Activated CD4-positive, alpha-beta T cell treated with anti-CD3 and anti-CD28 coated beads for 36 hours (primary cell): ENCODE measurements at places on chromosomes 11 and 22. TPM values are rescaled to one million over a fixed set of nuclear protein-coding genes. Genes with fewer than 3 reads are reported as not detected.

DNA sequence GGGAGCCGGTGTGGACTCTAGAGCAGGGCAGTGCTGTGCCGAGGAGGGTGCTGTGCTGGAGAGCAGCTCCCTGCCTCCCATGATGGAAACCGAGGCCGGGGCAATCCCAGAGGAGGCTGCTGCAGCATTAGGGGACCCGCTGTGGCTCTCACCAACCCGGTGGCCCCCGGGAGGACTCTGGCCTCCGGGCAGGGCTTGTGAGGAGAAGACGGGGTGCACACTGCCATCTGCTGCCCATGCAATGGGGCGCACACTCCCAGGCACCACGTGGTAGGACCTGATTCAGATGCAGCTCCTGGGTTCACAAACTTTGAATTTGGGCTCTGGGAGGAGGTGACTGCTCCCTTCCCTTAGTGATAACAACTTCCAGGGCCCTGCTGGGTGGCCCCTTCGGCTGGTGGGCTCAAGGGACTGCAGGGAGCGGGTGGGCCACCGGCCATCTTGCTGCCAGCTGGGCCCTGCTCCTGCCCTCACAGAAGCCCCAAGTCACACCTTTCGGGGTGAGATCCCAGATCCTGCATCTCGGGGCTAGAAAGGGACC lies 93.8 kb upstream of the FGF3 start:
- peak; percentile 55 for DNase-seq

- no peak for DNase-seq
Observed at GRCh38 chr22:41358927-41359326, 22.8 kb upstream of the TEF start.

Gene APOL1
- 32.0 TPM for total RNA-seq

DNA sequence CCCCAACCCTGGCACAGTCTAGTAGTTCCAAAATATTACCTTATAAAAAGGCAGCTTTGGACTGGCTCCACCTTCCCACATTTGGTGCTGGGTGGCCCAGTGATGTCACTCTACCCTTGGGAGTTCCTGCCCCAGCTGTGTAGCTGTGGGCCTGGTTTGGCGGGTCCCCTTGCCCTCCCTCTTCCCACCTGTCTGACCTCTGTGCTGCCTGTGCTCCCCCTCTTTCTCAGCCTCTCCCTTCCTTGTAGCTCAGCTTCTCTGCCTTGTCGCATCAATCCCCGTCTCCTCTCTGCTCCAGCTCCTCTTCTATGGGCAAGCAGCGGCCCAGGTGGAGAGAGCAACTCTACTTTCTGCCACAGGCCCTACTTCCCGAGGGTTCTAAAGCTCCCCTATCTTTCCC lies 54.6 kb downstream of the CHRDL2 start:
- DNase-seq: no peak

DNA sequence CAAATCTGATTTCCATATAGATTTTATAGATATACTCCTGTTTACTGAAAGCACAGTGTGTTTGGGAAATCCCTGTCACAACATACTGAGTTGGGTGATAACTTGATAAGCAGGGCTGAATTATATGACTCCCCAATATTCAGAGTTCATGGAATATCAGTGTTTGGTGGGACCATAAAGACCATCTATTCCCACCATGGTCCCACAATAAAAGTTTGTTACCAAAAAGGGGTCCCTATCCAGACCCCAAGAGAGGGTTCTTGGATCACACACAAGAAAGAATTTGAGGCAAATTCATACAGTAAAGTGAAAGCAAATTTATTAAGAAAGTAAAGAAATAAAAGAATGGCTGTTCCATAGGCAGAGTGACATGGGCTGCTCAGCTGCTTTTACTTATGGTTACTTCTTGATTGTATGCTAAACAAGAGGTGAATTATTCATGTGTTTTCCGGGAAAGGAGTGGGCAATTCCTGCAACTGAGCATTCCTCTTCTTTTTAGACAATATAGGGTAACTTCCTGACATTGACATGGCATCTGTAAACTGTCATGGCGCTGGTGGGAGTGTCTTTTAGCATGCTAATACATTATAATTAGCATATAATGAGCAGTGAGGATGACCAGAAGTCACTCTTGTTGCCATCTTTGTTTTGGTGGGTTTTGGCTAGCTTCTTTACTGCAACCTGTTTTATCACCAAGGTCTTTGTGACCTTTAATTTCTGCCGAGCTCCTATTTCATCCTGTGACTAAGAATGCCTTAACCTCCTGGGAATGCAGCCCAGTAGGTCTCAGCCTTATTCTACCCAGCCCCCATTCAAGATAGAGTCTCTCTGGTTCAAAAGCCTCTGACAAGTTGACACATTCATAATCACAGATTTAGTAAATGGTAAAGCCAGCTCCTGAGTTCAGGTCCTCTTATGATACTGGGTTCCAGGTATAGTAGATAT lies 240.6 kb upstream of the PDGFD start:
- no peak for DNase-seq

Gene OLFML1
- total RNA-seq: not detected

Gene MN1
- 0.05 TPM for total RNA-seq

Gene RAB36
- 0.35 TPM for total RNA-seq

- no peak for DNase-seq
Observed at GRCh38 chr11:17280494-17281127, 4.1 kb downstream of the NUCB2 start.

Gene TEF
- 2.2 TPM for total RNA-seq

DNA sequence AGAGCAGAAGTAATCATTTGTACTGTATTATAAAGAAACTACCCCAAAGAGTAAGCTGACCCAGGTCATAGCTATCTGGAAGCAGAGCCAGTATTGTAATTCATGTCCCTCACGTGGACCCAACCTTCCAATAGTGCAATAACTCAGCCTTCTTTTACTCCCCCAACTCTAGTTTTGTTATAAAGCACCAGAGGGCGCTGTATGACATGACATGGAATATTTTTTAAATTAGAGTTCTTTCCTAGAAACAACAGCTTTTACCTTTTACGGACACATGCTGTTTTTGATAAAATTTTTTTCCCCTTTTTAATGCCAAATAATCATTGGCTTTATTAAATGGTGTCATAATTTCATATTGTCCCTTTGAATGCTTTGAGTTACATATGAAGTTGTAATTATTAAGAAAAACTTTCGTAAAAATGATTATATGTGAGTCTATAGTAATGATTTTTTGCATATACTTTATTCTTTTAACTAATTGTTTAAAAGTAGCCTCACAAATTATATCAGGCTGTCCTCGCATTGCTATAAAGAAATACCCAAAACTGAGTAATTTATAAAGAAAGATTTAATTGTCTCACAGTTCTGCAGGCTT lies 76.9 kb downstream of the DKK3 start:
- peak; percentile 10 for DNase-seq

Gene RHOD
- total RNA-seq: 0.78 TPM

GRCh38 chr11:107275632-107276031 lies 182.0 kb downstream of the CWF19L2 start:
- no peak for DNase-seq

Gene CBX7
- total RNA-seq: 19.9 TPM

DNA sequence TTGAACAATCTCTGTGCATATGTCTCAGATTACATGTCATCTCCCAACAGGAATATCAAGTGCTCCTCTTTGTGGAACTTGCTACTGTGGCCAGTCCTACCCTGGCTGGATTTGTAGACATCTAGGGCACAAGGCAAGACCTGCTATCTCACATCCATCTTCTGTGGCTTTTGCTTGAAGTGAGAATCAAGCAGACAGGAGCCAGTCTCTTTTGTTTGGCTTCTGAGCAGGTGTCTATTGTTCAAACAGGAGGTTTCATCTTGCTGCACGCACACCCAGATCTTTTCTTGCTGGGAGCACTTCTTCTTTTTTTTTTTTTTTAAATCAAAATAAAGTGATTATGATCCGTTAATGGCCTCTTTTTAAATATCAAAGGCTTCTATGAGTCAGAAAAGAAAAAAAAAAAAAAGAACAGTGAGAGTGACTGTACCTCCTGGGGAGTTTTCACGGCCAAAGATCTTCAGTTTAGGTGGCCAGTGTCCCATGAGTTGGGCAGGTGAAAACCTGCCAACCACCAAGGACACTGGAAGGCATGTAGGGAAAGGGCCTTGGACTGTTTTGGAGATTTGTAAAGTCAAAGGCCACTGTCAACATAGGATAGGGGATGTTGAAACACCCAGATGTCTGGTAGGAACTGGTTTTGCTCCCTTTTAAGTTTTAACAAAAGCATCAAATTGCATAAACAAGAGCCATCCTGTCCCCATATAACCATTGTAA lies 78.1 kb downstream of the CD44 start:
- no peak for DNase-seq

GRCh38 chr11:76609736-76610370 lies 60.7 kb downstream of the LRRC32 start:
- DNase-seq: no peak

DNA sequence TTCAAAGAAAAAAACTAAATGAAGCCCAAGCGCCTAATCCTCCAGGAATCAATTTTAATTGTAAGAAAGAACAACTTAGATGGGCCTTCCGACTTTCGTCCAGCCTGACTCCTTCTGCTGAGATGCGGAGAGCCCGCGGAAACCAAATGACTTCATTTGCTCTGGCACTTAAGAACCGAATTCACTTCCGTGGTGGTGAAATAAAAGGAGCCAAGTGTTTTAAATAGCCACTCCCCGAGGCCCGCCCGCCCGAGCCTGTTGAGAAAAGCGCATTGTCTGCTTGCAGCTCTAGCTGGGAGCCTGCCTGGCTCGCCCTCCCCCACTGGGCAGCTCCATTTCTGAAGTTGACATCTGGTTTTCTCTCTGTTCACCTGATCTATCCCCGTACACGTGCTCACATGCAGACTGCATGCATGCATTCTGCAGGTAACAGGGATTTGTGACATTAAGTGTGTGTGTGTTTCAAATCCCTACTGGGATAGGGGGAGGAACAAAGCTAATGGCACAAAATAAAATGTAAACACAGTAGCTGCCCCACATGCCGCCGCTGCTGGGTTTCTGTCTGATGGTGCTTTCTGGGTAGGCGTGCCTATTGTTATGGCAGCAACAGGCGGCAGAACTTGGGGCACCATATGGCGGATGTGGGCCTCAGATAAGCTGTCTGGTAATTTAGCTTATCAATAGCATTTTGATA lies 6.2 kb downstream of the TEAD1 start:
- peak; percentile 37 for DNase-seq

- no peak for DNase-seq
Observed at GRCh38 chr11:3206156-3206921, 12.3 kb downstream of the MRGPRG start.

DNA sequence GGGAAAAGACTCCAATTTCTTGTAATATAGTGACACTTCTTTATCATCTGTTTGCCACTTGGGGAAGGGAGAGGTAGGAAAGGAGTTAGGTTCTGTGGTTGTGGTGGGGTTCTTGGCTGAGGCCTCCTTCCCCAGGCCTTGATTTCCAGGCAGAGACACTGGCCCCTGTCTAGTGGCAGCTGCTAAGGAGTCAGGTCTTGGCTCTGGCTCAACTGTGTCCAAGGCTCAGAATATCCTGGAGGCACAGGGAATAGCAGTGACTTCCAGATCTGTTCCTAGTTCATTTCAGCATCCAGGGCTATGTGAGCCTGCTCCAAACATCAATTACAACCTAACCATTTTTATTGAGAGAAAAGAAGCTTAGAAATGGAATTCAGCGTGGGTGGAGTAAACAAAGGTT lies 29.5 kb downstream of the PPFIBP2 start:
- no peak for DNase-seq

DNA sequence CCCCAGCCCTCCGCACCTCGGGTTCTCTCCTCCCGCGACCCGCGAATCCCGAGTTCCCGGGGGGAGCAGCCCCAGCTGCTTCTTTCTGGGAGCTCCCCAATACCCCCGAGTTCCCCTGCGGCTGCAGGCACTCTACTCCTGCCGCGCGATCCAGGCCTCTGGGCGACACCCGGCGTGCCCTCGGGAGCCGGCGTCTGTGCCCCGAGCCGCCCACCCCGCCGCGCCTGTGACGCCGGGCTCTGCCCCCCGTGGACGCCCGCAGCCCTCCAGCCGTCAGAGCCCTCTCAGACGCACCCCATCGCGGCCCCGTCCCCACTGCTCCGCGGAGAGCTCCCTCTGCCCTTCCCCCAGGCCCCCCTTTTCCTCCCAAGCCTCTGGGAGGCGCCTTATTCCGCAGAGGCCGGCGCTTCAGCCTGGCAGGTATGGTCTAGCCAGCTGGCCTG lies 422 bp downstream of the GLB1L2 start:
- DNase-seq: peak; percentile 46

Gene GLYATL1
- 0.50 TPM for total RNA-seq

GRCh38 chr11:33375236-33375635 lies 118.1 kb downstream of the HIPK3 start:
- DNase-seq: no peak

DNA sequence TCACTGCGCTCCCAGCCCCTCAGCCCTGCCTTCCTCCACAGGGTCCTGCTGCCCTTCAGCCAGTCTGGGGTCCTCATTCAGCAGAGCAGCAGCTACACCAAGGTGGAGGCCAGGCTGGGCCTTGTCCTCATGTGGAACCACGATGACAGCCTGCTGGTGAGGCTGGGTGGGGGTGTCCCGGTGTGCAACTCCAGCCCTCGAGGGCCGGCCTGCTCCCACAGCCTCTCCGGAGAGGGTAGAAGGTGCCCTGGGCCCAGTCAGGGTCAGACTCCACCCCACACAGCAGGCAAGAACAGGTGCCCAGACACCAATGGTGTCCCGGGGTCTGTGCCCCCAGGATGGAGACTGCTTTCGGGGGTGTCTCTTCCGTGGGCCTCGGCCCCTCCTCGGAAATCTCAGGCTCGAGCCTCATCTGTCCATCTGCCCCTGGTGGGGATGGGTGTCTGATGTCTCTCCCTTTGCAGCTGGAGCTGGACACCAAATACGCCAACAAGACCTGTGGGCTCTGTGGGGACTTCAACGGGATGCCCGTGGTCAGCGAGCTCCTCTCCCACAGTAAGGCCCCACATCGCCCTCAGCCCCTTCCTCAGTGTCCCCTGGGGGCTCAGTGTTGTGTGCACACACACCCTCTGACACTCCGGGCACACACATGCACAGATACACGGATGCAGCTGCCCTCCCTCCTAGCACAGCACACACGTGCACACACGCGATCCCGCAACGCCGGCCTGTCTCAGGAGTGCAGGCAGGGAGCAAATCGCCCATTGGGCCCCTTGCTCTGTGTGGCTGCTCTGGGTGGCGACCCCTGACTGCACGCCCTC lies 4.9 kb downstream of the MUC5AC start:
- no peak for DNase-seq

GRCh38 chr11:82883853-82884252 lies 16.4 kb downstream of the PRCP start:
- DNase-seq: no peak

- peak; percentile 53 for DNase-seq
Observed at GRCh38 chr22:37675930-37676735, 697 bp downstream of the LGALS1 start.

- DNase-seq: no peak
Observed at GRCh38 chr11:77508019-77508418, 34.1 kb upstream of the PAK1 start.
